NCI-H2107 (cell line): ENCODE measurements at places on chromosomes 6 and 20.

- DNase-seq, result no peak
These were observed 67.1 kb downstream of the EDN1 start for GRCh38 chr6:12356983-12357972.

DNA sequence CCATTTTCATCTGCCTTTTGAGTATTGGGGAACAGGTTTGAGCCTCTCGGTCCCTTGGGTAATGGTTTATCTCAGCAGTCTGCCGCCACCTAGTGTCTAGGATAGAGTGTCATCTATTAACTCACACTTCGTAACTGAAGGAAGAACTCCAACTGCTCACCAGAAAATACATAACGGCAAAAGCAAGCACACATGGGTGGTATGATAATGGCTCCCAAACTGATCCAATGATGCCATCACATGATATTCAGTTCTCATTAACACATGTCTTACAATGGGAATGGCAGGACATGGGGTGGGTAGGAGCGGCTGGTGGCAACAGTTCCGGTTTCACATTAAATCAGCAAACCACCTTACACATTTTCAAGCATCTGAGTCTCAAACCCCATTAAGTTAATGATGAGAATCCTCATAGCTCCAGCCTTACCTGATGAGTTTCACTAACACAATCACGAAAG is 110.7 kb upstream of the PHACTR1 start:
- DNase-seq, result peak; percentile 27

DNA sequence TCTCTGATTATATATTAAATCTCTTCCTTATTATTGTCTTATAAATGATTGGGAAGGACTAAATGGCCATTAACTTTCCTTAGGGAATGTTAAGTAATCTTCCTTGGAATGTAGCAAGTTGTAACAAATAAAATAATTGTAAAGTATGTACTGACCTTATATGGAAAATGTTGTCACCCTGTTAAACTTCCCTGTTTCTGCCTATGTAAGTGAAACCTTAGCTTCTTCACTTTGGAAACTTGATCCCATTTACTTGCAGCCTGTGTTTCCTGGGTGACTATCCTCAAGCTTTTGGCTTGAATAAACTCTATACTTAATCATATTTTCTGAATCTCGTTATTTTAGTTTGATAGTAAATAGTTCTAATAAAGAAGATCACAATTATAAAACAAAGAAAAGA is 519.5 kb upstream of the PTCHD4 start:
- DNase-seq, result no peak

DNA sequence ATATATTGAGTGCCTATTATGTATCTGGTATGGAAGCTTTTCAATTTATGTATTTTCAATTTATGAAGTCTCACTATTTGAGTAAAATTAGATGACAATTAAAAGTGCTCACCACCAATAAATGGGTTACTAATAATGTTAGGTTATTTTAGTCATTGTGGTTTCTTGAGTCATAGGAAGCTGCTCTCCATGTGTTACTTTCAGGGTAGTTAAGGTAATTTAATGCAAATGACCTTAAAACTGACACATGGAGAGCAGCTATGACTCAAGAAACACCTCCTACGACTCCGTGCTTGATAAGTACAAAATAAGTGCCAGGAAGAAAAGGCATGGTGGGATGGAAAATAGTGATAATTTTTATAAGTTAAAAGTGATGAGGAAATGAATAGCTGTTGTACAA is 16.5 kb upstream of the TINAG start:
- no peak for DNase-seq

GRCh38 chr6:110446405-110446804 is 30.0 kb downstream of the SLC22A16 start:
- DNase-seq, result no peak

GRCh38 chr6:136383268-136383937 is 93.8 kb upstream of the BCLAF1 start:
- DNase-seq, result no peak

GRCh38 chr20:9407805-9408421 is 106.5 kb upstream of the LAMP5 start:
- peak; percentile 3 for DNase-seq

GRCh38 chr20:13790708-13791107 is 5.9 kb downstream of the NDUFAF5 start:
- DNase-seq, result no peak

- no peak for DNase-seq
These were observed 532.6 kb downstream of the CBLN4 start for GRCh38 chr20:55472704-55473103.

GRCh38 chr20:9392892-9393857 is 121.2 kb upstream of the LAMP5 start:
- DNase-seq, result peak; percentile 5

GRCh38 chr20:2283706-2284423 is 11.9 kb upstream of the TGM3 start:
- no peak for DNase-seq

GRCh38 chr6:57248311-57248895 is 26.3 kb upstream of the RAB23 start:
- no peak for DNase-seq

DNA sequence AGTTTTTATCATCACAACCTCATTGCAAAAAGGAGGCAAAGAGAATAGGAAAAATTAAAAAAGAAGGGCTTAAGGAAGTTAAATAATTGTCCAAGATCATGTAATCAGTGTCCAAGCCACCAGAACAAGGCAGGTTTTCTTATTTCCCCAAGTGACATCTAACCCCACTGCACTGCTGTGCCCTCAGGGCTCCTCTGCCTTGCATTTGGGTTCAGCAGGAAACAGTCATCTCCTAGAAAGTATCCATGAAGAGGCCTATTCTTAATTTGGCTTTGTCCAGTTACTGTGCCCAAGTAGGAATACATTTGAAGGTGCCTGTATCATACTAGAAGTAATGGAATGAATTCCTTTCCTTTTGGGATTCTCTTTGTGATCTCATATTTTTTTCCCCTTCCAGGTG is 10.5 kb downstream of the TMEM14A start:
- no peak for DNase-seq

DNA sequence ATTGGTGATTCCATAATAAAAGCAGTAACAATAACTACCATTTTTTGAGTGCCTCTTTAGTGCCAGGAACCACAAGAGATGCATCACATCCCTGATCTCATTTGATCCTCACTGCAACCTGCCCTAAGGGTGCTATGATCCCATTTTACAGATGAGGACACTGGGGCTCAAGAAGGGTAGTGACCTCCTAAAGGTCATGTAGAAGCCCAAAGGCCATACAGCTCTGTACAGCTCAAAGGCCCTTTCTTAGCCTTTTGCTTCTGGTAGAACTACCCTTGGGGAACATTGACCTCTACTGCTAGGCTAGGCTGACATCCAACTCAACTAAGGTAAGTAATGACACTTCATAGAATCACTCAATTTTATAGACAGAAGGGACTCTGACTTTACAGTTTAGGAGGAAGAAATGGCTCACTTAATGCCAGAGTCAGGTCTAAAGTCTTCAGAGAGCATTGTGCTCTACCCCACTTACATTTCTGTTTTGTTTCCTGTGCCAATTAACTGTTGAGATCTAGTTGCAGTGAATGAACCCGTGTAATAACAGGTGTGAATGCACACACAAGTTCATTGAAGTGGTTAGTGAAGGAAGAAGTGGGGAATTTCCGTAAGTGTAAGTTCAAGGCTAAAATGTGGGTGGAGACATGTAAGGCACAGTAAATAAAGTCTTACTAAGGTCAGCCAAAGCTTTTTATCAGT is 10.7 kb downstream of the SLC9A8 start:
- peak; percentile 35 for DNase-seq

DNA sequence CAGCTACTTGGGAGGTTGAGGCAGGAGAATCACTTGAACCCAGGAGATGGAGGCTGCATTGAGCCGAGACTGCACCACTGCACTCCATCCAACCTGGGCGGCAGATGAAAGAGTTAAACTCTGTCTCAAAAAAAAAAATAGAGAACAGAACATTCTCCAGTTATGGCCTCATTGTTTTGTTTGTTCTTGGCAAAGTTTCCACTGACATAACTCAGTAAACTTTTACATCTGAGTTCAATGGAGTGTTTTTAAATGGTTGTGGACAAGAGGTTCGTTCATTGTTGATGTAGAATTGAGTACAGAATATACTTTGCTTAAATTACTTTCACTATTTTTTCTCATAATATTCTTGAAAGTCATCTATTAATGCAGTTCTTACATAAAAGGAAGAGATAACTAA is 42.2 kb upstream of the IFNGR1 start:
- DNase-seq, result no peak

GRCh38 chr6:100457311-100457990 is 7.3 kb downstream of the SIM1 start:
- DNase-seq, result no peak

DNA sequence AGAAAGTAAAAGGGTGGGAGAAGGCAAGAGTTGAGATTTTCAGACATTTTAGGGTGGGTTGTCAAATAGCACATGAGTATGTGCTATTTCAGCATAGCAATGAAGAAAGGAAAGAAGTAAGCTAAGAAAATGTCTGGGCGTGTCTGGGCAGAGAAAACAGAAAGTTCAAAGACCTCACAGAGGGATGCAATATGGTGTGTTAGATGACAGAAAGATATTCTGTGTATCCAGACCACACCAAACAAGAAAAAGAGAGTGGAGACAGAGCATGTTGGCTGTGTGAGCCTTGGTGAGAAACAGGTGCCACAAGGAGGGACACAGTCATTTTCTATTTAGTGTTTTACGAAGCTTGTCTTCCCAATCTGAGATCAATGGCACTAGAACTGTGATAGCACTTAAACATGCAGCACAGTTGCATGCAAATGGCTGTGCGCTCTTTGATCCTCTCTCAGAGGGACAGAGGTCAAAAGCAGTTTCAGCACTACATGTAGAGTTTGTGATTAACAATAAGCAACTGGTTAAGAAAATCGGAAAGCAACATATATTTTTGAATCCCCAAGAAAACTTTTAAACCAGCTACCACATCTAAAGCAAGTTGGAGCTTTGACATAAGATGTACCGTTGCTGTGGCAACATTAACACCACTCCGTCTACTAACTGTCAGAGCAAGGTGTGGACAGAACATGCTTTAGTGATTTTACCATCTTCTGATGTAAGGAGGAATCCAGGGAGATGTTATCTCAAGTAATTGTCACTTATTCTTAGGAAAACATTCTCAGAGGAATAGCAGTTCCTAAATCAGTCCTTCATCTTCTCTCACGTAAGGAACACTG is 515.5 kb upstream of the NOX3 start:
- DNase-seq, result no peak
